ENCODE measurements at places on chromosomes 1 and 21.

GRCh38 chr1:47941609-47942239 is 55.5 kb downstream of the TRABD2B start:
- DNase-seq: no peak

DNA sequence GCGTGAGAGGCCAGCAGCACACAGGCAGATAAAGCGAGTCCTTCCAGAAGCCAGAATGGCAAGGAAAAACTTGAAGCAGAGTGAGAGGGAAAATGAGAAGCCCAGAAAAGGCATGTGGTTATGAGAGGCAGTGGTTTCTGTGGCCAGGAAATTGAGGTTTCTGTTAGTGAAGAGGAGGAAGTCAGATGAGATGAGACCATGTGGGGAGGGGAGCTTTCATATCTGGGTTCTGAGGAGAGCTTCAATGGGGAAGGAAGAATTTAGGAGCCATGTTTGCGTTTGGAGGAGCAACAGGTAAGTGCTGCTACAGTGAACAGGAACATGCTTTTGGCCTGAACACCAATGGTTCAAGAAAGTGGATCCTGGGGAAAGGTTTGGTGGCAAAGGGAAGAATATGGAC is 6.1 kb upstream of the CD1A start:
- no peak for DNase-seq

- DNase-seq: no peak
These were observed 76.3 kb upstream of the BEND5 start for GRCh38 chr1:48853006-48853405.

DNA sequence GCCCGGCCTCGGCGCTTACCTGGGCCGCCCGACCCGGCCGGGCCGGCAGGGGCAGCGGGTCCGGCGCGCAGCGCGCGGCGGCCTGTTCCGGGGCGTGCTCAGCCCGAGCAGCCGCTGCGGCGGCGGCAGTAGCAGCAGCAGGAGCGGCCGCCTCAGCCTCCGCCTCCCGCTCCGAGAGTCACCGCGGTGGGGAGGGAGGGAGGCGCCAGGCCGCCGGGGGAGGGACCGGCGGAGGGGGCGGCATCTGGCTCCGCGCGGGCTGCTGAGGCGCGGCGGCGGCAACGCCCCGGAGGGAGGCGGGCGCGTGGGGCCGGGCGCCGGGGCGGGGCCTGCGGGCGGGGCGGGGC is at the start of gene CTNNBIP1:
TSS of gene CTNNBIP1 (minus strand) at position 194 of the 347 bp plus-strand sequence. CDS start 38,205 bp downstream, outside the sequence.
- no peak for DNase-seq

GRCh38 chr1:206664740-206665139 is 20.0 kb upstream of the MAPKAPK2 start:
- DNase-seq: no peak

DNA sequence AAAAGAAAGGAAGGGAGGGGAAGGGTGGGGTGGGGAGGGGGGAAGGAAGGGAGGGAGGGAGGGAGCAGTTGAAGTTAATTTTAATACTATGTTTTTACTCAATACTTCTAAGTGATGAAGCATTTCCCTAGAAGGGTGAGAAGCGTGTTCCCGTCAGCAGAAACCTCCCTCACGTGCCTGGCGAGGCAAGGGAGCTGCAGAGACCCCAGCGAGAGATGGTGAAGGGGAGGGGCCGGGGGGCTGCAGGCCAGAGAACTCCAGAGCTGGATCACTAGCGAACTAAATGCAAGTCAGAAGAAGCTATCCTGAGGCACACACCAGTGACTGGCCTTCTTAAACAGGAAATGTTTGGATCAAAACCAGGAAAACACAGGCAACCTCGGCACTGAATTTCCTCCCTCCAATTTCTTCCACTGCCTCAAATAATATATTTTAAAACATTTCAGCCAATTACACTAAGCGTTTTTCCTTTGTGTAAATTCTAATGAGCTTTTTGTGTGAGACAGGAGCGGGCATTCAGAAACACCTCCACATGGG is 18.0 kb downstream of the WDR4 start:
- no peak for DNase-seq

Data from upper lobe of left lung (tissue), 6 donors.